ENCODE measurements at places on chromosomes 2 and 18. TPM values are rescaled to one million over a fixed set of nuclear protein-coding genes. Genes with fewer than 3 reads are reported as not detected.

SDC1 gene
- 1,658 TPM for total RNA-seq

ST8SIA5 gene
- not detected for total RNA-seq

IL1RN gene
- 16.9 TPM for total RNA-seq

DUSP2 gene
- total RNA-seq, result 14.2 TPM

ARHGEF4 gene
- 34.5 TPM for total RNA-seq

MOCOS gene
- 7.9 TPM for total RNA-seq

SIGLEC15 gene
- 0.15 TPM for total RNA-seq

PRSS56 gene
- not detected for total RNA-seq

ATP6V1C2 gene
- not detected for total RNA-seq

LYPD1 gene
- not detected for total RNA-seq

SERPINB12 gene
- not detected for total RNA-seq

GPR75 gene
- total RNA-seq, result 0.62 TPM

SLC23A3 gene
- 0.11 TPM for total RNA-seq

ANKRD62 gene
- not detected for total RNA-seq

SRD5A2 gene
- not detected for total RNA-seq

WDR43 gene
- total RNA-seq, result 61.1 TPM

IL1R2 gene
- 12.9 TPM for total RNA-seq

FKBP7 gene
- total RNA-seq, result 1.1 TPM

NLRC4 gene
- total RNA-seq, result not detected

KCNIP3 gene
- 1.2 TPM for total RNA-seq

ACMSD gene
- total RNA-seq, result not detected

DCDC2C gene
- total RNA-seq, result not detected

FEZ2 gene
- 29.1 TPM for total RNA-seq

CAPN14 gene
- 0.30 TPM for total RNA-seq

ADCYAP1 gene
- not detected for total RNA-seq

IL37 gene
- total RNA-seq, result not detected

MIB1 gene
- total RNA-seq, result 19.2 TPM

TDRD15 gene
- total RNA-seq, result not detected

GPR35 gene
- total RNA-seq, result not detected

FBXO36 gene
- total RNA-seq, result 3.7 TPM

PIAS2 gene
- 7.1 TPM for total RNA-seq

ADRA2B gene
- 0.08 TPM for total RNA-seq

IMMT gene
- 78.5 TPM for total RNA-seq

GAL3ST2 gene
- not detected for total RNA-seq

CFAP53 gene
- 0.86 TPM for total RNA-seq

LRRFIP1 gene
- total RNA-seq, result 72.9 TPM

DTNA gene
- total RNA-seq, result 1.5 TPM

OR6B2 gene
- total RNA-seq, result not detected

FAM237A gene
- not detected for total RNA-seq

IL1F10 gene
- 0.08 TPM for total RNA-seq

RUFY4 gene
- not detected for total RNA-seq

CYP1B1 gene
- total RNA-seq, result 15.3 TPM

LYPD6 gene
- 7.0 TPM for total RNA-seq

KCNJ13 gene
- not detected for total RNA-seq

NCKAP5 gene
- 1.3 TPM for total RNA-seq

ZNF385B gene
- total RNA-seq, result not detected

FAM161A gene
- total RNA-seq, result 0.70 TPM

Measured in hair follicular keratinocyte (primary cell).